Stimulated activated CD8-positive, alpha-beta memory T cell treated with anti-CD3 and anti-CD28 coated beads, Interleukin-4, amount 100 ng/mL, for 24 hours (primary cell): ENCODE measurements at places on chromosomes 11 and 22.

DNA sequence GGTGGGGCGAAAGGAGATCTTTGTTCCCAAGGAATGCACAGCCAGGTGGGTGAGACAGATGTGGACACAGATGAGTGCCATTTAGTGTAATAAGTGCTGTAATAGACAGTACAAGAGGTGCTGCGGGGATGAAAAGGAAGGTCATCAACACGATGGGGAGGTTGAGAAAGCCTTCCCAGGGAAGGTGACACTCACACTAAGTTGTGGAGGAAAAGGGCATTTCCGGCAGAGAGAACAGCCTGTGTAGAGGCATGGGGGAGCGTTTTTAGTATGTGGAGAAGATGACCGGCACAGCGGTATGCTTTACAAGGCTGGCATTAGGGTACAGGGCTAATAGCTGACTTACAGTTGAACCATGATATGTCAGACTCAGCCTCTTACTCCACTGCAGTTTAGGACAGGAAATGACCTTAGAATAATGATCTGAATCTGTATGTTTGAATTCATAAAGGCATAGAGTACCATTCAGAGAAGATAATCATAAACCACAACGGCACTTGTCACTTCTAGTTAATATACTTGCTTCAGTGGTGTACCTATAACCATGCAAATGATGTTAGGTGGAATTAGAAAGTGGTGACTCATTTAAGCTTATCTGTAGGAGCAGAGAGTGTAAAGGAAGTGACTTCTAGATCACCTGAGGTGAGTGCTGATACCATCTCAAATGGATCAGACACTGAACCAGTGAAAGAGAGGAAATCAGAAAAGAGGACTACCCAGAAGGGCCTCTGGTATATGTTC lies 60.6 kb downstream of the FAM83F start:
- no peak for DNase-seq

DNA sequence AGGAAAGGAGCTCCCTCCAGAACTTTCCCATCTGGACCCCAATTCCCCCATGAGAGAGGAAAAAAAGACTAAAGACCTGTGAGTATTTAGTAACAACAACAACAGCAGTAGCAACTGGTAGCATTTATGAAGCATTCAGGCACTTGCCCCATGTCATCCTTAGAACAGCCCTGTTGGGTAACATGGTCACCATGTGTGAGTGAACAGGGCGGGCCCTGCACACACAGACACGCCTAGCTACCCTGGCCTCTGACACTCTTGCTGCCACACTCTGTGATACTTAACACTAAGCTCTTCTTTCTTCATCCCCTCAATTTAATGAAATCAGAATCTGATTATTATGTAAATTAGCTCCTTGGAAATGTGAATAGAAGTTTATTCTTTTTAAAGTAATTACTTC lies 26.1 kb upstream of the SLC25A18 start:
- DNase-seq, result no peak

DNA sequence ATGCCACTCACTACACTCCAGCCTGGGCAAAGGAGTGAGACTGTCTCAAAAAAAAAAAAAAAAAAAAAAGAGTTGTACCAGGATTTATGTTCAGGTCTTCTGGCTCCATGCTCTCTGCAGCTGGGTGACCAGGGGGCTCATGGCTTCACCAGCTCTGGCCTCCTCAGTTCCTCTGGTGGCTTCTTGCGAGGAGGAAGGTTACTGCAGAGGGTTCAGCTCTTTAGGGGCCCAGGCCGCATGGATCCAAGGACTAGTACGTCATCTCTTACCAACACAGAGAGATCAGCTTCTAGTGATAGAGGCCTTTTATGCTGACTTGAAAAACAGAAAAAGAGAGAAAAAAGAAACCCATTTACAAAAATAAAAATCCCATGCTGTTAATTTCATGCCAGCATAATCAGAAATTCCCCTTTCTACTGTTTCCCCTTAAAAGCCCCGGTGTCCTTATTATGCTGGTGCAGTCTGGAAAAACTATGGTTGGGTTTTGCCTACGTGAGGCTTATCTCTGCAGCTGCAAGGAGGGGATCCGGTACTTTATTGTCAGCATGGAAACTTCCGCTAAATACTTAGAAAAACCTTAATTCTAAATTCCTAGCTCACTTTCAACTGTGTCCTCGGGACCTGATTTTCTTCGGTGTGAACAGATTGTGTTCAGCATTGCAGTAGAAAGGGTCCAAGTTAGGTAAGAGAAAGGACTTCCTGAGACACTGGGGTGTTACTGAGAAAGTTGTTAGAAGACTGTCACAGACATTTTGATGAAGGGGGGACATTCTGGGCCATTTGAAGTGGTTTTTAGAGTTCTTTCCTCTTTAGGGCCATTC lies 13.7 kb downstream of the ZBTB16 start:
- no peak for DNase-seq

DNA sequence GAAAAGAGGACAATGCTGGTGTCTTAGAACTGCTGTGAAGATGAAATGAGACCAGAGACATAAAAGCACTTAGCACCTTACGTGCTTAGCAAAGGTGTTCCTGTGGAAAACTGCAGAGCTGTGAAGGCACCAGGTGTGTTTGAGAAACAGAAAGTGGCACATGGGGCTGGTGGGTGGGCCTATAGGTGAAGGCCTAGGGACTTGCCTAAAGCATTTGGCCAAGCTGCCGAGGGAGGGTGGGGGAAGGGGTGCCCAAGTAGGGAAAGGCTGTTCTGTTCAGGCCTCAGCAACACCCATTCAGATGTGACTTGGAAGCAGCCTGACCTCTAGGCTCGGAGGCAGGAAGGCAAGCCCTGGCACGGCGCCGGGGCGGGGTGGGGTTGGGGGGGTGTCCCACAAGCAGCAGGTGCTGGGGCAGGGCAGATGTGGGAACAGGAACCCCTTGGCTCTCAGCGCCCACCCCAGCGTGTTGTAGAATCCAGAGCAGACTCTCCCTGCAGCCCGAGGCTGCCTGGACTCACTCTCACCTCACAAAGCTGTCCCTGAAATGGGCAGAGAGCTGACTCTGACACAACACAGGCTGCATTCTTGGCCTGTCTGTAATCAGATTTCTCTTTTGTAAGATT lies 366.7 kb upstream of the NARS2 start:
- DNase-seq, result no peak

- no peak for DNase-seq
Measured at GRCh38 chr11:83046621-83047172, 25.0 kb downstream of the RAB30 start.

GRCh38 chr22:28943501-28943879 lies 60.1 kb downstream of the ZNRF3 start:
- DNase-seq, result no peak

DNA sequence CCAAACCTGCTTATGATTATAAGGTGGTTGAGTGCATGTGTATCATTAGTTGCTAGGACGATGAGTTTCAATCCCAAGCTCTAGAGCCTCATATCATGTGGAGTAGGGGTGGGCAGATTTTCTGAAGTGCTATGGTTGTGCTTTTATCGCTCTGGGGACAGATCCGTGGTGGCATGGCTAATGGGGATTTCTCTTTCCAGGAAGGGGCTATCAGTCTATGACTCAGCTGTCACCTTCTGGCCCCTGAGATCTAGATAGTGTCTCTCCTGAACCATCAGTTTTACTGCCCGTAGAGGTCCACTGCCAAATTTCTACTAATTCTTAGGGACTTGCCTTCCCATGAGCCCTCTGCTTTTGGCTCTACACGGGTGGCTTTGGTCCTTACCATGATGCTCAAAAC lies 51.8 kb downstream of the FDX1 start:
- no peak for DNase-seq

GRCh38 chr11:1566381-1567051 lies 5.6 kb downstream of the DUSP8 start:
- DNase-seq, result no peak

GRCh38 chr11:80773919-80774318 lies 1333.1 kb upstream of the TENM4 start:
- no peak for DNase-seq

- no peak for DNase-seq
Measured at GRCh38 chr11:71341596-71341995, 89.2 kb upstream of the SHANK2 start.

DNA sequence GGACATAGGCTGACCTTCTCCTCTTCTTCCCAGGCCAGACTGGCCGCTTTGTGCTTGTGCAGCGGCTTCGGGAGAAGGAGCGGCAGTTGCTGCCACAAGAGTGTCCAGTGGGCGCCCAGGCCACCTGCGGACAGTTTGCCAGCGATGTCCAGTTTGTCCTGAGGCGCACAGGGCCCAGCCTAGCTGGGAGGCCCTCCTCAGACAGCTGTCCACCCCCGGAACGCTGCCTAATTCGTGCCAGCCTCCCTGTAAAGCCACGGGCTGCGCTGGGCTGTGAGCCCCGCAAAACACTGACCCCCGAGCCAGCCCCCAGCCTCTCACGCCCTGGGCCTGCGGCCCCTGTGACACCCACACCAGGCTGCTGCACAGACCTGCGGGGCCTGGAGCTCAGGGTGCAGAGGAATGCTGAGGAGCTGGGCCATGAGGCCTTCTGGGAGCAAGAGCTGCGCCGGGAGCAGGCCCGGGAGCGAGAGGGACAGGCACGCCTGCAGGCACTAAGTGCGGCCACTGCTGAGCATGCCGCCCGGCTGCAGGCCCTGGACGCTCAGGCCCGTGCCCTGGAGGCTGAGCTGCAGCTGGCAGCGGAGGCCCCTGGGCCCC lies 1.4 kb downstream of the RASSF7 start:
- no peak for DNase-seq

DNA sequence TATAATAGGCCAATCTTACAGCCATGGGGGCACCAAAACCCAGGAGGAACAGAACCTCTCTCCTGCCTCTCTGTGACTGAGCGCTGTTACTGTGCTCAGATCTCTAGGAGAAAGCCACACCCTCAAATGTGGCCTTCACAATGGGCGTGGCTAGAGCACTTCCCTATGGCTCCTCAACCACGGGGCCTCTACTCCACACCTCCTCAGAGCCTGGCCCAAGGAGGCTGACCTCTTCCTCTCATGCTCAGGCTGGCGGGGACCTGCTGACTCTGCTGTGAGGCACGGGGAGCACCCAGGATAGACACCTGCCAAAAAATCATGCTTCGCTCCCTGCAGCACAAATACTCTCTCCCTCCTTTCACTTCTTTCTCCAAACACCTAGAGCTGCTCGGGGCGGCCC lies 41.0 kb downstream of the C11orf58 start:
- no peak for DNase-seq

- no peak for DNase-seq
Measured at GRCh38 chr11:46202696-46203391, 74.6 kb upstream of the CREB3L1 start.

- DNase-seq, result no peak
Measured at GRCh38 chr11:76209973-76210930, 4.0 kb upstream of the WNT11 start.

- peak; percentile 28 for DNase-seq
Measured at GRCh38 chr11:66856496-66857233, at the start of gene LRFN4. TSS of gene LRFN4 (plus strand) at chr11:66857064. CDS start at chr11:66857745, 681 bp downstream.

DNA sequence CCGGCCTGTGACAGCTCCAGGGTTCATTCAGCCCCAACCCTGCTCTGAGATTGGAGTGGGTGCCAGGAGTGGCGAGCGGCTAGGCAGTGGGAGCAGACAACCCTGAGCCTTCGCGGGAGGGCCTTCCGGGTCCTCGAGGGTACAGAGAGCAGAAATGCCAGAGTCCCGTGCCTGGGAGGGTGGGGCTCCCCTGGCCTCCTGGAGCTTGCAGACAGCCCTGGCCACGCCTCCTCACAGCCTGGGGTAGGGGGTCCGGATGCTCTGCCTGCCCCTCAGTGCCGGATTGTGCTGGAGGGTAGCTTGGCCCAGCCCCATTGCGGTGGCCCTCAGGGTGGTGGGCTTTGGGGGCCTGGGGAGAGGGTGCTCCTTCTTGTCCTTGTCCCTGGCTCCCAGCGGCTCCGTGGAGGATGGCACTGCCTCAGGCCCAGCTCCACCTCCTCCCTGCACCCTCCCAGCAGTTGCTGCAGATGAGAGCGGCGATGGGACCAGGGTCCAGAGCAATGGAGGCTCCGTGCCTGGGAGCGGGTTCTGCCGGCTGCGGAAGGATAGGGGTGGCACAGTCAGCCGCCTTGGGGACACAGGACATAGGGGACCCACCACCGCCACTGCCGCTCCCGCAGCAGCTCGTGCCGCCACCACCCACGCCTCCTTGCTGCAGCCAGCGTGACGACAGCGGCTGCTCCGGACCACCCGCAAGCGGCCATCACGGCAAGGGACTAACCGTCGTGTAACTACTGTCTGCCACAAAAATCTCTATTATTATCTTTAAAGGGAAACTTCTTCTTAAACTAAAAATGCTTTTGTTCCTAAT lies 34.9 kb upstream of the OR10G7 start:
- no peak for DNase-seq
